Endothelial cell of umbilical vein (primary cell): ENCODE measurements at places on chromosomes 16 and 17. TPM values are rescaled to one million over a fixed set of nuclear protein-coding genes. Genes with fewer than 3 reads are reported as not detected.

KRT39 gene
- total RNA-seq: not detected in 2 replicates

TBC1D3H gene
- 1.4 TPM in 1 of 2 replicates, not detected in the other for total RNA-seq

TOM1L1 gene
- 0.60 and 1.1 TPM in 2 replicates for total RNA-seq

DNA sequence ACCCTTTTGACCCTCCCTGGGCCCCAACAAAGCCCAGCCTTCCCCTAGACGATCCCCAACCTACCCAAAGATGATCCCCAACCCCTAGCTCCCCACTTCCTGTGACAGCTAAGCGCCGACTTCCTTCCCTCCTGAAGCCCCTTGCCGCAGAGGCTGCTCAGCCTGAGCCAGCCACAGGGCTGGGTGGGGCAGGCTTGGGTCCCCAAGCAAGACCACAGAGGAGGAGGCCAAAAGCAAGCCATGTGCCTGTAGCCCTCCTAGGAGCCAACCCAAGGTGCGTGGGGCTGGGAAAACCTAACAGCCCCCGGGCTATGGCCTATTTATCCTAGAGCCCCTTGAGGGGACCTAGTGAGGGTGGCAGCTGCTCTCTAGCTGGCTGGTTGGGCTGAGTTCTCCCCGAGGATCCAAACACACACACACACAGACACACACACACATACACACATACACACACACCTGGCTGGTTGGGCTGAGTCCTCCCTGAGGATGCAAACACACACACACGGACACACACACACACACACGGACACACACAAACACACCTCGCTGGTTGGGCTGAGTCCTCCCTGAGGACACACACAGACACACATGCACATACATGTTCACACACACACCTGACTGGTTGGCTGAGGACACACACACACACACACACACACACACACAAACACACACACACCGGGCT is 4.8 kb downstream of the ARRB2 start:
- peaks cover 4% of the 10 kb centered on the region for H3K36me3 ChIP-seq
- no peak for DNase-seq
- no peak overlapping the region for H3K4me3 ChIP-seq
- no peak overlapping the region for H3K27ac ChIP-seq

GRCh38 chr16:11396241-11397048 is 51.2 kb downstream of the RMI2 start:
- H3K4me1 ChIP-seq: no peaks in the 10 kb centered on the region
- DNase-seq: peak; percentile 39
- no peaks in the 10 kb centered on the region for H3K27me3 ChIP-seq

GRCh38 chr17:4405038-4405669 is 28.6 kb upstream of the SPNS3 start:
- no peaks in the 10 kb centered on the region for H3K36me3 ChIP-seq
- no peak for DNase-seq
- no peaks in the 10 kb centered on the region for H3K27me3 ChIP-seq

DNA sequence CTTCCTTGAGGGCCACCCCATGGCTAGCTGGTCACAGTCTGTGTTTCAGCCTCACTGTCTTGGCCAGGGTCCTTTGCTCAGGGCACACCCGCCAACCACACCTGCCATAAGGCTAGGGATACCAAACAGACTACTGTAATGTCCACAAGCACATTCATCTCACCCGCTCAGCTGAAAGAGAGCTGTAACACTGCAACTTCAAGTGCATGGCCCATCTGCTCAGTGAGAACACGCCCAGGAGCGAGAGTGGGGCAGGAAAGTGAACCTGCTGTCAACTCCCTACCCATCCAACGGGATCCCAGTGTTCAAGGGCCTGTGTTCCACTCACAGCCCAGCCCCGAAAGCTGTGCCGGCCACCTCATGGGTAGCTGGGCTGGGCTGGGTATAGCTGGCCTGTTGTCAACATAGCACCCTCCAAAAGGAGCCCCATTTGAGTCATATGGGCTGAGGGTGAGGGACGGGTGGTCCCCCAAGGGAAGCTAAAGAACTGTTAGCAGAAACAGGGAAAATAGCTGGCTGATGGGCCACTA is 55.7 kb downstream of the SCNN1B start:
- H3K27ac ChIP-seq: no peak overlapping the region
- no peaks in the 10 kb centered on the region for H3K4me1 ChIP-seq
- no peak overlapping the region for H3K4me3 ChIP-seq
- no peak for DNase-seq
- no peaks in the 10 kb centered on the region for H3K36me3 ChIP-seq
- no peaks in the 10 kb centered on the region for H3K27me3 ChIP-seq

GRCh38 chr16:80377096-80377956 is 163.5 kb upstream of the DYNLRB2 start:
- no peak overlapping the region for H3K27ac ChIP-seq
- DNase-seq: no peak
- no peaks in the 10 kb centered on the region for H3K27me3 ChIP-seq
- no peaks in the 10 kb centered on the region for H3K36me3 ChIP-seq
